ENCODE measurements at places on chromosomes 7 and 10. TPM values are rescaled to one million over a fixed set of nuclear protein-coding genes. Genes with fewer than 3 reads are reported as not detected.

PNLIPRP2 gene
- not detected for total RNA-seq

DNA sequence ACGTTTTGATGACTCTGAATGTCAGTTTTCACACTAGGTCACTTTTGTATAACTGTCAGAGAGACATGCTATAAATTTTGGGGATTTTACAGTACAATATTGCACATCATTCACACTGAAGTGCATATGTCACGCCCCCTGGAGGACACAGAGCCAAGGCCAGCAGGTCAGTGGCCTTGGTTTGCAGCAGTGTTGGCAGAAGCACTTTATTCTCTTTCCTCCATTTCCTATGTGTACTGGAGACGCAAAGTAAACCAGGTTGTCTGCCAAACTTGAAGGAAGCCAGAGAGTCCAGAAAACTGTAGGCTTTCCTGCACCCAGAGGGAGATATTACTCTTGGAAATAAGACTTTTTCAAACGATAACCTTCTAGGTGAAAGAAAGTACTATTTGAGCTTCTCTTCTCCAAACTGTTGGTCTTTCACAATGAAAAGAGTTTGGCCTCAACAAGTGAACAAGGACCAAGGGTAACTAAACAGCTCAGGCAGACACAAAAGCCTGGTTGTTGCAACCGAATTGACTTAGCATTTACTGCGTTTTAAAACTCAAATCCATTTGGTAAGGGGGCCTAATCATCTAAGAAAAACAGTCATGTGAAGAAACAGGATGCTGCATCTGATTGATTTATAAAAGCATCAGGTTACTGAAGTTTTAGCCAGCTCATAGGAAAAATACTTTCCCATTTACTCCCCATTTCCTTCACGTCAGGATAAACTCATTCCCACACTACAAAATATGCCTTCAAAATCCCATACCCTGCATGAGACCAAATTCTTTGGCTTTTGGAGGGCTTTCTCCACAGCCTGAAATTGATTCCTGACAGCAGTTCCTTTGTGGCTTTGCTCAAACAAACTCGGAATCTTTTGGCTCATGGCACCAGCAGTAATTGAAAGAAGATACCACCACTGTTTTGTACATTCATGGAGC, 83.0 kb upstream of the SEC61G start:
- no peaks in the 10 kb centered on the region for H3K27me3 ChIP-seq
- peaks cover 16% of the 10 kb centered on the region for H3K4me1 ChIP-seq
- H3K27ac ChIP-seq: no peak overlapping the region
- no peaks in the 10 kb centered on the region for H3K36me3 ChIP-seq
- no peak overlapping the region for H3K4me3 ChIP-seq

DNA sequence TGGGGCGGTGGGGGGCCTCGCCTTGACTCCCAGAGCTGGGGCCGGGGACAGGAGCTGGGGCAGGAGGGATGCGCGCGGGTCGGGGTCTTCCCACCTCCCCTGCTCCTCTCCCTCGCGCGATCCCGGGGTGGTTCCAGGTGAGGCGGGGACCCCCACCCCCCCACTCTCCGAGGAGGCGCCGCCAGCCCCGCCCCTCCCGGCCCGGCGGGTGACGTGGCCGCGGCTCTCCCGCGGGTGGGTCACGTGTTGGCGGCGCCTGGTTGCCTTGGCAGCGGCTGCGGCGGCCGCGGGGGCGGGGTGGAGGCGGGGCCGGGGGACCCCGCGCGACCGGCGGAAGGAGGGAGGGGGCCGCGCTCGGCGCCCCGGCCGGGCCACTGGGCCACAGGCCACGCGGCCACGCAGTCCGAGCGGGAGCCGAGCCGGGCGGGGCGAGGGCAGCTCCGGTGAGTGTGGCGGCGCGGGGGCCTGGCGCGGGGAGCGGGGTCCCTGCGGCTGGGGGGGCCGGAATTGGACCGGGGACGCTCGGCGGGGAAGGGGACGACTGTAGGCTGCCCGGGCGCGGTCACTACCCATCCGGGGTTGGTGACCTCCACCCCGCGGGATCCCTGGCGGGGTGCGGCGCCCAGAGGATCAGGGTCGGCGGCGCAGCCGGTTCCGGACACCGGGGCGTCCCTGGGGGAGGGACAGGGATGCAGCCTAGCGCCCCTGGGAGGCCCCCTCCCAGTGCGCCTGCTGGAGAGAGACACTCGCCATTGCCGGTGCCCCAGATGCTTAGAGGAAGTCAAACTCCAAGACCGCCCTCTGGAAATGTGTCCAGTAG, at the start of gene ORAI2:
TSS of gene ORAI2 (plus strand) at position 357 of the 820 bp plus-strand sequence. CDS start 5,382 bp downstream, outside the sequence.
- H3K36me3 ChIP-seq: peaks cover 5% of the 10 kb centered on the region
- peak; percentile 93 for DNase-seq
- no peaks in the 10 kb centered on the region for H3K27me3 ChIP-seq
- H3K4me1 ChIP-seq: peaks cover 47% of the 10 kb centered on the region
- H3K27ac ChIP-seq: peak within 1 kb of the TSS; percentile 76
- H3K4me3 ChIP-seq: peak within 1 kb of the TSS; percentile 85

DNA sequence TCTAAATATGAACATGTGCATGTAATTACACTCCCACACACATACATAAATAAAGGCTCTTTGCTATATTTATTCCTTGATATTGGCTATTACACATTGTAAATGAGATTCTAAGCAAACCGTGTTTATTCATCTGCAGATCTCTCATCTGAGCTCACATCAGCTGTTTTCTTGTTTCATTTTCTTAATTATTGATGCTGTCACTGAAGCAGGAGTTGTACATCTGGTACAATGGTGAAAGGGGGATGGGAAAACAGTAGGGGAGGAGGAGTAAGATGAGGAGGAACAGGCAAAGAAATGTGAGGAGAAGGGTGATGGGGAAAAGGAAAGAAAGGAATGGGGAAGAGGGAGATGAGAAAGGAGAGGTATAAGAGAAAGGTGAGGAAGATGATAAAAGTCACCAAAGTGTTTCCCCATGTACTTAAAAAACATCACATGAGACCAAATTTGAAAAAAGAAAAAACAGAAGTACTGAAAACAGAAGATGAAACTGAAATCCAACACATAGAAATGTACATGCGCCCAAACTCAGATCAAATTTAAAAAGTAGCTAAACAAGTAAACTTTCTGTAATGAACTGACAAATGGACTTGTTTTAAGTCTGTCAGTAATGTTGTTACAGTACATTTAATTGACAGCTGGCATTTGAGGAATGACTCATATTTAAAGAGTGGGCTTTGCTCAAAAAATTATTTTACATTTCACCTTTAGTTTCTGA, 472.2 kb downstream of the ARL4A start:
- no peak overlapping the region for H3K4me3 ChIP-seq
- no peaks in the 10 kb centered on the region for H3K36me3 ChIP-seq

GRCh38 chr7:71411475-71411874, 279.5 kb downstream of the GALNT17 start:
- no peak overlapping the region for H3K27ac ChIP-seq
- no peak for DNase-seq
- H3K4me3 ChIP-seq: no peak overlapping the region
- H3K4me1 ChIP-seq: no peaks in the 10 kb centered on the region

Measured in stomach (tissue), 19 donors.